Posterior vena cava (tissue), 2 donors: ENCODE measurements at places on chromosomes 16 and 17. TPM values are rescaled to one million over a fixed set of nuclear protein-coding genes. Genes with fewer than 3 reads are reported as not detected.

The SCIMP gene
- total RNA-seq: 4.5 TPM

The ACSM5 gene
- 1.5 TPM for total RNA-seq

The FBXO39 gene
- 0.67 TPM for total RNA-seq

The CEMP1 gene
- total RNA-seq: not detected

The GRIN2A gene
- 1.6 TPM for total RNA-seq

The NETO2 gene
- 2.6 TPM for total RNA-seq

The SCNN1G gene
- not detected for total RNA-seq

The CA7 gene
- not detected for total RNA-seq

The RCVRN gene
- 0.74 TPM for total RNA-seq

The PRRT2 gene
- total RNA-seq: 5.0 TPM

The RPH3AL gene
- total RNA-seq: 11.2 TPM

The KRTAP1-1 gene
- not detected for total RNA-seq

The SUMO2 gene
- 221 TPM for total RNA-seq

The RAB37 gene
- 1.1 TPM for total RNA-seq
